RPMI8226 (cell line): ENCODE measurements at places on chromosomes 16 and 17.

DNA sequence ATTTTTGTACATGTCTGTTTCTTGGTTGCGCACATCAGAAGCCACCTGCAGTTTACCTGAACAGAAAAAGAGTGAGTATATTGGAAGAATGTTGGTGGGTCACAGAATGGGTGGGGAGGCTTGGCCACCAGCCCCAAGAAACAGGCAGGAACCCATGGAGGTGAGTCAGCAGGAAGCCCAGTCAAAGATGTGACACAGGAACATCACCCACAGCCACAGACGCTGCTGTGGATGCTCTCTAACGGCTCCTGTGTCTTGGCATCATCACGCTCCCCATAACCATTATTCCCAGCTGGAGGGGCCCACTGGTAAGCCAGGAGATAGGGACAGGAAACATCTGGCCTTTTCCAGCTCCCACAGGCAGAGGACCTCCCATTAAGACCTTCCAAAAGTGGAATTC lies 94.0 kb upstream of the WSB1 start:
- DNase-seq = no peak

DNA sequence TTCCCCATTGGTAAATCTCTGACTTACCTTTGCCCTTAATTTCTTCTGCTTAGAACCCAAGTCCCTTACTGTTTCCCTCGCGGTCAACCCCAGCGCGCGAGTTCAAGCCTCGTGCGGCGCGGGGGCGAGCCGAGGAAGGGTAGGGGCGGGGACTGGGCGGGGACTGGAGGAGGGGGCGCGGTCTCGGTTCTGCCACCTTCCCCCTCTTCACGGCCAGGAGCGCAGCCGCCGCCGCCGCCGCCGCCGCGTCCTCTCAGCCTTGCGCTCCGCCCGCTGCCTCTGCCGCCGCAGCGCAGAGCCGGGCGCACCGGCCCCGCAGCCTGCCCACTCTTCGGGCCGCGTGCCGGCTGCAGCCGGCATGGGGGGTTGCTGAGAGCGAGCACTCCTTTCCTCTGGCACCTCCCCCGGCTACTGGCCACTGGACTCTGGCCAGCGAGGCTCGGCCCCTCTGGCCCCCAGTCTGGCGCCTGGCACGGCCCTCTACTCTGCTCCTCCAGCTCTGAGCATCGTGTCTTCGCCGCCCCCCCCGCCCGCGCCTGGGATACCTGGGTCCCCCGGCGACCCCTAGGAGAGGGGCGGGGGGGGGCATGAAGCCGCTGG lies at the start of gene RAPGEFL1:
Gene RAPGEFL1 (plus strand): TSS at position 196 of the 600 bp plus-strand sequence. CDS start 392 bp downstream, at position 588.
- peak; percentile 69 for DNase-seq

- peak; percentile 73 for DNase-seq
These were observed at the start of gene NOTUM for GRCh38 chr17:81961087-81961511. Gene NOTUM, minus strand, starts transcription at chr17:81961187. Its CDS starts 278 bp downstream, at chr17:81960909.

GRCh38 chr16:75584108-75584507 lies 17.9 kb downstream of the GABARAPL2 start:
- peak; percentile 29 for DNase-seq

DNA sequence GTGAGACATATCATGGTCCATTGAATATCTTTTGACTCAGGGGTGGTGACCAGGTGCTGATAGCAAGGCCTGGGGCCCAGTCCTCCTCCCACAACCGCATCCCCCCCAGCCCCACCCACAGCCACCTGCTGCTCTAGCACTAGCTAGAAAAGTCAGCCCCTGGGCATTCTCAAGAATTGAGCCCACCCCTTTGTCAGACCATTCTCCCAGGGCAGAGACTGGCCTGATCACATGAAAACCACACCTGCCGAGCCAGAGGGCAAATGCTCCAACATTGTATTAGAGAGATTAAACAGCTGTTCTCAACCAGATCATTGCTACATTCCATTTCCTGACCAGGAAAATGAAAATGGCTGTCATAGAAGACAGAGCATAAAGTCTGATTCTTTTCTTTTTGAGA lies 62.4 kb downstream of the RAB11FIP4 start:
- no peak for DNase-seq

DNA sequence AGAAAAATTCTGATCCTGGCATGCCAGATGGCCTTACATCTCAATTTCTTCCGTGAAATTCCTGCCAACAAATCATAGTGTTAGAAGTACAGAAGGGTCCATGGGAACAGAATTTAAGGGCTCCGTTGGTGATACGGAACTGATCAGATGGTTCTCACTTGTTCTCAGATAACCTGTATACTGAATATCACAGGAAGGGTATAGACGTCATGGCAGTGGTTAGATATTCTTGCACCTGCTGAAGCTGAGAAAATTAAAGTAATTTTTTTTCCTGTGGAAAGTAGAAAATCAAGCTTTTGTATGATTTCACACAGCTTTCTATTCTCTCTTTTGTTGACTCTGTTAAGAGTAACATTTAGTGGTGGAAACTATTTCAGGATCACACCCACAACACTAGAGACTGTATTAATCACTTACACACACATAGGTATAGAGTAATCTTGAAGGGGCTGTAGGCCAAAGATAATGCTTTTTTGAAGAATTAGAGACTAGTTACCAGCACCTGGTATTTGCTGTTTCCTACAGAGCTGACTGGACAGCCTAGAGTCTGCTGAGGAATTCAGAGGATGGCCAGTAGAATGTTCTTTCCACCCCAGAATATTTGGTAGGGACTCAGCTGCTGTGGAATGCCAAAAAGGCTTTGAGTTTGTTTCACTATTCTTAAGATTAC lies 7.5 kb downstream of the TENT4B start:
- DNase-seq = no peak

DNA sequence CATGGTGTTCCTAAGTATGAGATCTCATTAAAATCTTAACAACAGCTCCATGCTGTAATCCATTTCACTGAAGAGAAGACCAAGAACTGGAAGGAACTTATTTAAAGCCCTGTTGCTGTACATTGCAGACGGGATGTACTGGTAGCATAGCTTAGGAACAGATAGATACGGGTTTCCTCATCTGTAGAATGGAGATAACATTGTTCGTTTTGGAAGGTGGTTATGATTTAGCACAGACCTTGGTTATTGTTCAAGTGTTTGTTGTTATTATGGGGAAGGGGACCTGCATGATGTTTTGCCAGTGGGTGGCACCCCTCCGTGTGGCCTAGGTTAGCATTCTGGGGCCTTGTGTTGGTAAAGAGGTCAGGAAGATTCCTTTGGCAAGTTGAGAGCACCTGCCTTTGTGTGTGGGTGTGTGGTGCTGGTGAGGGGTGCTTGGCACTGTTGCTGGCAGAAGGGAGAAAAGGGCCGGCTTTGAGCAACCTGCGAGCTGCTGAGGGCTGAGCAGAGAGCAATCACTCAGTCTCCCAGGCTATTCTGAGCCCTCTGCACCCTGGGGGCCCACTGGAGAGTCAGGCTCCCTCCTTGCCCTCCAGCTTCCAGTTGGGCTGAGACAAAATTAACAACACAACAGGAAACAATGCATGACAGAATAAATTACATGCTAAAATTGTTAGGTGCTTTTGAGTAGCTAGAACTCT lies 2.3 kb downstream of the TAOK2 start:
- DNase-seq = no peak

GRCh38 chr16:17755158-17755557 lies 284.4 kb upstream of the XYLT1 start:
- DNase-seq = no peak

GRCh38 chr17:7437369-7437863 lies 1.9 kb upstream of the FGF11 start:
- DNase-seq = no peak

DNA sequence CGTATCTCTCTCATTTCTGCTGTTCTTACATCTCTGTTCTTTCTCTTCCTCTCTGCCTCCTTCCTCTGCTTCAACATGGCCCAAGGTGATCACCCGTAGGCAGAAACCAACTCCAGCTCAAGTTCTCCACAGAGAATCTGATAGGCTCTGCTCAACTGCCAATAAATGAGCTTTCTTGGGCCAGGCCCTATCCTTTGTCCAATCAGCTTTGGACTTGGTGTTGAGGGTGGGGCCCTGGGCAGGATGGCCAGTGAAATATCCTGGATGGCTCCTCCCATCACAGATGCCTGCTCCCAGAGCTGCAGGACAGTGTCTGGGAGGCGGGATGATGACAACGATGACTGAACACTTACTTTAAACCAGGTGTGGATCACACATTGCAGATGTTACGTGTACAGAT lies 17.4 kb upstream of the BRD7 start:
- DNase-seq = no peak

- peak; percentile 27 for DNase-seq
These were observed 999 bp downstream of the CMC2 start for GRCh38 chr16:81005610-81006161.

DNA sequence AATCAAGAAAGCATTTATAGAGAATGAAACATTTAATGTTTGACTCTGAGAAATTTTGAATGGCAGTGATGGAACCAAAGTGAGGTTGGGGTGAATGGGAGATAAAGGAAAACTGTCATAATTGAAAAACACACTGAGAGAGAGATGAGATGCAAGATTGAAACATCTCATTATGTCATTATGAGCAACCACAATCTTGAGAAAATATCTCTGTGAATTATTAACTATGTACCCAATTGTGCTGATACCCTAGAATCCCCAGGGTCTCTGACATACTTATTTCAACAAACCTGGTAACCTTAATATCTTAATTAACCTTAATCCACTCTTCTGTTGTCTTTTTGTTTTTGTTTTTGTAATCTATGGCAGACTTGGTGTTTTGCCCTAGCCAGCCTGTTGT lies 143.5 kb upstream of the HLF start:
- DNase-seq = no peak

GRCh38 chr16:46949241-46949892 lies 24.1 kb downstream of the DNAJA2 start:
- DNase-seq = no peak

DNA sequence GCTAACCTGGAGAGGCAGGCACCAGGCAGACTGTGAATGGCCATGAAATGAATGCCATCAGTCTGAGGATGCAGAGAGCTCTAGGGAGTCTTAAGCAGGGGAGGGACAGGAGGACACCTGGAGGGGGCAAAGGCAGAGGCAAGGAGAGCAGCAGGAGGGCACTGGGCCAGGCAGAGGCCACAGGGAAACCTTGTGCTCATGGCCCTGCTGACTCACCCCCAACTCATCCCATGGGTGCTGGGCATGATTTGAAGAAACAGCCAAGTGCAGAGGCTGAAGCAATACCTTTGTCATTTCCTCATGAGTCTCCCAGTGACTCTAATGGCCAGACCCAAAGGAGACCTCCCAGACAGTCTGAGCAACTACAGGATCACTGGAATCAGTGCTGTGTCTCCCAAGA lies 141.4 kb downstream of the TMEM132E start:
- no peak for DNase-seq

GRCh38 chr17:74690409-74690825 lies 22.3 kb downstream of the CD300LF start:
- DNase-seq = no peak

GRCh38 chr17:69066482-69066881 lies 5.8 kb upstream of the ABCA9 start:
- no peak for DNase-seq

DNA sequence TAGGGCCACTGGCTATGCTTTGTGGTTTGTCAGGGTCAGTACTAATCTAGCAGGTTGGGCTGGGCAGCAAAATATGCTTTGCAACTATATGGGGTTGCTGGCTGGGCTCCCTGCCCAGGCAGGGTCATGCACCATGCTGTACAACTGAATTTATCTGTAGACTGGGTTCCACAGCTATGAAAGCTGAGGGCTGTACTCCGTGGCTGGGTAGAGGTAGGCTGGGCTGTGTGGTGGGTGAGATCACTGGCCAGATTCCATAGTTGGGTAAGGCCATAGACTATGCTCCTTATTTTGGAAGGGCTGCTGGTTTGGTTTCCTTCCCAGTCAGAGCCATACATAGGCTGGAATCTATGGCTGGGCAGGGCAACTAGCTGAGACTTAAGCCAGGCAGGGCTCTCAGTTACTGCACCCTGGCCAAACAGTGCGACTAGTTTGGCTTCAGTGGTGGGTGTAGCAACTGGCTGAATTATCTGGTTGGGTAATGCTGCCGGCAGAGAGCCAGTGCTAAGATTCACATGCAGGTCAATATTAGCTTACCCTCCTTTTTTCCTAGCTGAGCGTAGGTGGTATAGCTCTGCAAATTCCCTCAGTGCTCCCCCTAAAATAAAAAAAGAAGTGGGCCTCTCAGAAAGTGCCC lies 769.1 kb upstream of the CDH8 start:
- no peak for DNase-seq

GRCh38 chr16:81521141-81521626 lies 76.6 kb downstream of the CMIP start:
- DNase-seq = no peak

DNA sequence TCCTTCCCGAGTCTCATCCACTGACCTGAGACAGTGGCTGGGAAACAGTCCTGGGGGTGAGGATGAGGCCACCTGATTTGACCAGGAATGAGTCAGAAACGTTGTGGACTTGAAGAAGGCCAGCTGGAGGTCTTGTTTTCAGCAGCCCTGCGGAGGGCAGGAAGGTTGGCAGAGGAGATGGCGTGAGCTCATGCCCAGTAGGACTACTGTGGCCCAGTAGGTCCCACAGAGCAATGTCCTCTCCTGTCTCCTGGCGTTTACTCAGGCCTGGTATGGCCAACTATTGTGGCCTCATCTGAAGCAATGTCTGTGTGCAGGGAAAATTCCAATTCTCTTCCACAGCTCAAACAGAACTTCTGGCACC lies 84.1 kb upstream of the DNAJA2 start:
- no peak for DNase-seq

GRCh38 chr17:77085926-77086432 lies 54.8 kb upstream of the SEC14L1 start:
- peak; percentile 81 for DNase-seq

DNA sequence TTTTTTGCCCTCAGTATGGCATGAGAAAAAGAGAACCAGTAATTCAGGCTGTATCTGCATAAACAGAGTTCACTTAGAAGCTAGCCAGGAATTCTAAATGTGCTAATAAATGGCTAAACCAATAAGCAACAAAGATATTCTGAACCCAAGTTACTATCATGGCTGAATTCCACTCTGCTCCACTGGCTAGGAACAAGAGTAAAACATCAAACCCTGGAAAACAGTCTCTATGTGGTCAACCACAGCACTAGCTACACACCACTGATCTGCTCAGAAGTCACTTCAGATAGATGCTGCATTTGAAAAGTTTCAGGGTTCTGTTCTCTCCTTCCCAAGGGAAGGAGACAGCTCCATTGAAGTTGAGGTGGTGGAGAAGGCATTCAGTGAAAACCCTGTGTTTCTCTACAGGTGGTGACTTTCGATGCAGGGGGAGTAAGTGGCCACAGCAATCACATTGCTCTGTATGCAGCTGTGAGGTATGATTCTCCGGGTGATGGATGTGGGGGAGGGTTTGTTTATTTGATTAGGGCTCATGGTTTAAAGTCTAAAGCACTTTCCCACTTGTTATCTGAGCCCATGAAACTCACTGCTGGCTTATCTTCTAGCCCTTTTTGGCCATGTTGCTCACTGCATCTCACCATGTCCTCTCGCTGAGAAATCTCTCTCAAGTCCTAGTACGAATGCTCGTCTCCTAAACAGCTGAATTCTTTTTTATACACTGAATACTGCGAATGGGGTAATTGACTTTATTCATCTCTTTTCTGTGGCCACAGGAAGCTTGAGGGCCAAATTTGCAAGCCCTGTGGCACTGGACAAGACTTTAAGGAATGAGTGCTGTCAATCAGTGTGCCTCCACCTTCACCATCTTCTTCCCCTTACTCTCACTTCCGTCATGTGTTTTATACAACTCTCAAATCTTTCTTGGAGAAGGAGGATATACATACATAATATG lies 39.9 kb downstream of the CENPV start:
- DNase-seq = no peak
